SW480 (cell line): ENCODE measurements at places on chromosomes 4 and X.
A peak's percentile ranks its signal among the peaks of the same experiment; 100 is the strongest.

- peak; percentile 8 for DNase-seq
Measured at GRCh38 chr4:10063544-10064300, 42.4 kb upstream of the SLC2A9 start.

- no peak for DNase-seq
Measured at GRCh38 chr4:83728191-83728590, 192.3 kb downstream of the GPAT3 start.

DNA sequence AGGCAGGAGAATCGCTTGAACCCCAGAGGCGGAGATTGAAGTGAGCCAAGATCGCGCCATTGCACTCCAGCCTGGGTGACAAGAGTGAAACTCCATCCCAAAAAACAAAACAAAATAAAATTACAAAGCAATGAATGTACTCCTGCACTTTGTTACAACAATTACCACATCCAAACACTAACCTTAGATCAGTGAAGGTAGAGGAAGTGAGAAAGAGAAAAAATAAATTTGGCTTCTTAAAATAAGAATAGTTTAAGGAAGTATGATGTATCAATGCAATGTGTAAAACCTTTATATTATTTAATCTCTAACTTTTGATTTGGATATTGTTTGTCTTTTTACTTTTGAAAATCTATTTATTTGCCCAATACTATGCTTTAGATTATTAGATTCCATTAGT lies 21.7 kb upstream of the CSN1S1 start:
- DNase-seq = no peak

DNA sequence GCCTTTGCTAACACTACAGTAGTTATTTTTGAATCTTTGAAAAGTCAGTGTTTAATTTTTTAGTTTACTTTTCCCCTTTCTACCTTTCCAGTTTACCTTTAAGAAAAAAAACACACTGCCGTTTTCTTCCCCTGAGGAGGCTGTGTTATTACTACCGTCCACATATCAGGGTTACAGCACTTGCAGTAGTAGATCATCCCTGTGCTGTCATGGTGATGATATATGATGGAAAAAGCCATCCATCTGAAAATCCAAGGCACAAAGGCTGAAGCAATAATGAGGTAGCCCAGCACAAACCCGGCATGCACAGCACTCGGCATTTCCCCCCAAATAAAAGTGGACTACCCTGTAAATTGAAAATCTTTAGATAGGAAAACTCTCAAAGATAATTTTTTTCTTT lies 258.7 kb downstream of the CXXC4 start:
- no peak for DNase-seq

DNA sequence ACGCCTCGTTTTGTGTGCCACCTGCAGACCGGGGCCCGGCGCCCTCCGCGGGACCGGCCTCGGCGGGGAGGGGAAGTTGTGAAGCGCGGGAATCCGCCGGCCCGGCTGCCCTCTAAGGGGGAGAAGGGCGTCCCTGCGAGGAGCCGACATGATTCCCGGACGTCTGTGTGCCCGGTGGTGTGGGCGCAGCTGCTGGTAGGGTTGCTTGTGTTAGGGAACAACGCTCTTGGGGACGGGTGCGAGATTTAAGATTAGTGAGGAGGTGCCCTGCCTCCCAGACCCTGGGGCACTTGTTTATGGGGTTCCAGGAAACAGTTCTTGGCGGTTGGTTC lies 627 bp downstream of the CDKN2AIP start:
- peak; percentile 17 for DNase-seq

DNA sequence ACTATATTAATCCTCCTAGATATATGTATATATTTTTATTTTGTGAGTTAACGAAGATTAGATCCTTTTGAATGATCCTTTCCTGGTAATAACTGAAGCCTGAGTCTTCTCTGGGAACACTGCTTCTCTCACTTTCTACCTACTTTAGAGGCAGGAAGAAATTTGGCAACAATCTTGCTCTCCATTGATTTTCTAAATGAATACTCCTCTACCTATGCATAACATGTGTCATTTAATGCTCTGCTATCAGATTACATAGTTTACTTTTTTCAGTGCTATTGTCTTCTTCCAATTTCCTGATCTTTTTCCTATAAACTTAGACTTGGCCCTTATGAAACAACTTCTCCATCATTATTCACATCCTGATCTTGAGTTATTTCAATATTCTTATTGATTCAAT lies 60.4 kb upstream of the PDHA2 start:
- DNase-seq = no peak

- no peak for DNase-seq
Measured at GRCh38 chr4:101540336-101540735, 193.0 kb upstream of the PPP3CA start.

DNA sequence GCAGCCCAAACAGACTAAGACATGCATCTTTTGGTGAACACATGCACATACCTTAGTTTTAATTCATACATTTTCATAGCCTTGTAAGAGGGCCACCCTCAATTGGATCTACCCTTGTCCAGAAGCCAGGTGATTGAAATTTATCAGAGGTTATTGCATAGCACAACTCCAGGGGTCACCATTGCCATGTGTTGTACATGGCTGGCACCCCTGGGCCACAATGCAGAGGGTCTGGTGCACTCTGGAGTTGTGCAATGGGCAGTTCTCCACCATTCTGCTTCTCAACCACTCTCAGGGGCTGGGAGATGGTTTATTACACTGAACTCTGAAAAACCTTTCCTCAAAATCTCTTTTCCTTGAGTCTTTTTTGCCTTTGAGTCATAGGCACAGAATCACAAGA lies 184.4 kb upstream of the CXorf66 start:
- DNase-seq = no peak

DNA sequence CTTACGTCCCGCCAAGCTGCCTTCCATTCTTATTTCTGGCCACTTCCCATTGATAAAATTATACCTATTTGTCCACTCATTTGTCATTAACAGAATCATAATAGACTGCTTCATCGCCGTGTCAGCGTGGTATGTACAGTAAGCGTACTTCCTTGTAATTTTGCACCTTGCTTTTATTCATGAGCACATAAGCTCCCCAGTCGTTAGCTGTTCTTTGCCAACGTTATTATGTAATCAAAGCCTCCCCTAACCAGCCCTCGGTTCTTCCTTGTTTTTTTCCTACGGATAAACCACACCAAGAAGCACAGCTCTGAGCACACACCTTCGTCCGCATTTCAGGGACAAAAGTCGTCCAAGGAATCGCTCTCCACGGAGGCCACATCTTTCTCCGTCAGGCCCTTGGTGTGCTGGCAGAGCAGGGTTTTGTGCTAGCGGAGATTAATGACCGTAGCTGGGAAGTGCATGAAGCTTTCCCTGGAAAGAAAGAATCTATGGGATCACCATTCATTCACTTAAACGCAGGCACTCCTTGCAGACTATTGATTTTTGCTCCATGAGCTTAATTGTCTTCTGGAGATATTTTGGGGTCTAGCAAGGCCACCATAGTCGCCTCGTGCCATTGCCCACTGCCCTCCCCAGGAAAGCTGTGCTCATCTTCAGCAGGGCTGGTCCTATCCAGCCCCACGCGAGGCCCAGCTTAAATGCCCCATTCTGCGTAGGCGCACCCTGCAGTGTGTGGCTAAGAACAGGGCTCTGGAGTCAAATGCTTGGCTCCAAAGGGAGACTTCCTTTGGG lies 200.9 kb upstream of the PSAPL1 start:
- DNase-seq = no peak

GRCh38 chr4:48668254-48669017 lies 111.6 kb downstream of the FRYL start:
- DNase-seq = peak; percentile 23

- no peak for DNase-seq
Measured at GRCh38 chr4:8472689-8473197, 32.2 kb downstream of the TRMT44 start.

DNA sequence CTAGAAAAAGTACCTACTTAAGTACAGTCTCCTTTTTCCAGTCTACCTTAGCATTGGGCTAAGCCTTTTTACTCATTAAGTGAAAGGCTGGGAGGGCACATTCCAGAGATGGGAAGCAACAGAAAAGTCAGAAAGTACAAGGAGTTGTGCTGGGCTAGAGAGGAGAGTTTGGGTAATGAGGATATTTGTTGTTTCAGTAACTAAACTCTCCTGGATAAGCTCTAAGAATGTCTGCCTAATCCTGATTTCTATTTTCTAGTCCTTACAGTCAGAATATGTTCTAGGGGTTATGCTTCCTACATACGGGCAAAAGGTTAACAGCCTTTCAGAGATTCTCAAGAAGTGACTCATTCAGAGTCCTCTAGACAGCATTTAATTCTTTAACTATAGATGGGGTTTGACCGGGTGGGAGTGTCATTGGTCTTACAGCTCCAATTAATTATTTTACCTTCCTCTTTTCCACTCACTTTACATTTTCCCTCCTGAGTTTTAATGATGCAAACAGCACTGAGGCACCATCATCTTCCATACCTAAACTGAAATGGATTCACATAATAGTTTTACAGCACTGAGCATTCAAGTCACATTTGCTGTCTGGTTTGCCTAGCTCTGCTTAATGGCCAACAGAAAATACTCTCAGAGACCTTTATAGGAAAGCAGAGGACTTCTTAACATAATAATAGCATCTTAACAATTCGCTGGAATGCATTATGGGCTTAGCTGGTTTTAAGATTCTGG lies 42.9 kb downstream of the USP26 start:
- DNase-seq = peak; percentile 8

DNA sequence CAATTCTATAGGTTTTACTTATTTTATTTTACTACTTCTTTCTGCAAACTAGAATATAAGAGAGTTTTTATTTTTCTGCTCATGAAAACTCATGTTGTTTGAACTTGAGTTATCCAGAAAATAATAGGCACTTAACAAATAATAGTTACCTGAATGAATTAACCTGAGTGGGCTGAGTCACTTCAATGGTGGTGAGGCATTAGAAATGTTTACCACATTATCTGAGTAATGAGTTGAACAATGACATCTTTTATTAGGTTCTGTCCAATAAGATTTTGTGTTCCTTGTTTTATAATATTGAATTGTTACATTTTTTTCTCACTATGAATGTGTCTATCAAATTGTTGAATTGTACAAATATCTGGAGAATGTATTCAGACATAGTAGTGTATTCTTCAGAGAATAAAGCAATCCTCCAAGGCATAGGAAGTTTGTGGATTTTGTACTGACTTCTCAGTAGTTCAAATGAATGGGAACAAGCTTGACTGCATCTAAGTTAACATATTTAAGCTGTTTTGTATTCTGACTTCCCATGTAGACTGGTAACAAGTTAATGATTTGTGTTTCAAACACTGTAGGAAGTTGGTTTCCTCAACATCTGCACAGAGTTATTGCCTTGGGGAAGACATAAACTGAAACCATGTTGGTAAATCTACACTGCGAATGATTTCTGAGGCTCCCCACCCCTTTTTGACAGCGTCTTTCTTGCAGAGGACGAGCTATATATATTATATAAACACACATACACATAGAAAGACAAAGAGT lies 1808.9 kb upstream of the TENM3 start:
- DNase-seq = peak; percentile 9

- DNase-seq = no peak
Measured at GRCh38 chr4:82758701-82759685, 39.6 kb downstream of the SCD5 start.

DNA sequence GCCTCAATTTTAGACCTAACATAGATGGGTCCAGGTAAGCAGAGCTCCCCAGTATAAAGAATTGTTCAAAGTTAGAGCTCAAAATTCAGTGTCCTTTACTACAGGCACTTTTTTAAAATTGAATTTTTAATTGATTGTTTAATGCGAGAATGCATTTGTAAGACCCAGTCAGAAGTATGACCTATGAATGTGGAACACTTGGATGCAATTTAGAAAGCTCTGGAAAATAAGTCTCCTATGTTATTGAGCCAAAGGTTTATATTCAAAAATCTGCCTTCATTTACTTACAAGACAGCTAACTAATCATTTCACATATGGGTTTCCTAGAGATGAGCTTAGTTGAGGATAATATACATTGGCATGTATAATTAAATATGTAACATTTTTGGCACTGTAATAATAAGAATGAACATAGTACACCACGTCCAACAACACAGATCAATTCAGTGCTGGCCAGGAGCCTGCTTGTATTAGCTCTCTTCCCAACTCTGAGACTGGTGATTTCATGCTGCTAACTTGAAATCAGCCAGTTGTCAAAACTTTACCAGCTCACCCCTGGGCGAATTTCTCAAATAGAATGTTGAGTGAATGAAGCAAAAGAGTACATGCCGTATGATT lies 197.2 kb upstream of the NPY2R start:
- no peak for DNase-seq

GRCh38 chrX:15564981-15565579 lies 35.7 kb downstream of the ACE2 start:
- DNase-seq = peak; percentile 63

- peak; percentile 43 for DNase-seq
Measured at GRCh38 chr4:3765271-3766035, 732 bp upstream of the ADRA2C start.

- DNase-seq = peak; percentile 9
Measured at GRCh38 chr4:6953751-6954380, 44.2 kb downstream of the TBC1D14 start.

DNA sequence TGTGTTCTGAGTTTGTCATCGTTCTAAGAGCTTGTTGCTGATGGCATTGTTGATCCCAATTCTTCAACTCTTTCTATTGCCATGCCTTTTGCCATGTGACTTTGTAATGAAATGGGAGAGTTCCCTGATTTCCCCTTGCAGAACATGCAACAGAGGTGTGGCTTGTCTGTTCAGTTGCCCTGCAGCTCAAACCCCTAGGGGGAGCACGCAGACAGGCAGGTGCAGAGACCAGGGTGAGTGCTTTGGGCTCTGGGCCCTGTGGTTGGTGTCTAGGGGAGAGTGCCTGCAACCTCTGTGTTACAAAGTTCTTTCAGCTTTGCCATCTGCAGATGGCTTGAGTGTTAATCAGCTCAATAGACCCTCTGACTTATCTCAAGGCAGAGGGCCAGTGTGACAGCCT lies 332.7 kb downstream of the MID1IP1 start:
- peak; percentile 19 for DNase-seq

DNA sequence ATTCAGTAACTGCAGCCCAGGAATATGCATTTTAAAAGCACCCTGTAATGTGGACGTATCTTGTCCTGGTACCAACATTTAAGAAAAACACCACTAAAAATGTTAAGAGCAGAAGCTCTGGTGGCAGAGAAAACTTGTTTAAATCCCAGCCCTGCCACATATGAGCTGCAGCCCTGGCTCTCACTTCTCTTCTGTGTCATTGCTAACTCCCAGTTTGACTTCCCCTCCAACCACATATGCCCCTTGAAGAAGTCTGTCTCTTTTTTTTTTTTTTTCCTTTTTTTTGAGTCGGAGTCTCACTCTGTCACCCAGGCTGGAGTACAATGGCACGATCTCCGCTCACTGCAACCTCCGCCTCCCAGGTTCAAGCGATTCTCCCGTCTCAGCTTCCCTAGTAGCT lies 14.8 kb downstream of the LHFPL1 start:
- DNase-seq = no peak

GRCh38 chr4:101858641-101859040 lies 68.1 kb downstream of the BANK1 start:
- DNase-seq = no peak

DNA sequence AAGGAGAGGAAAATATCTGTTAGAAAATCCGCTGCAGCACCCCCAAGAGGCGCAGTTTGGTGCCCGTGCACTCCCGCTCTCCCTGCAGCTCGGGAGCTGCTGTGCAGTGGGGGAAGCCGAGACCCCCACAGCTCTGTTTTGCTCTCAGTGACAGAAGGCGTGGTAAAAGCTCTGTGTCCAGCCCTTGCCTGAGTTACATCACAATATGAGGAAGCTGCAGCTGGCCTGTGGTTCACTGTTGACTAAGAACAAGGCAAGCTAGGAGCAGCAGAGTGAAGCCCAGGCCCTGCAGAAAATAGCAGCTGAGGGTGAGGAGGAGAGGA lies 88.5 kb upstream of the ADRA2C start:
- DNase-seq = no peak

GRCh38 chr4:26331380-26331950 lies 10.7 kb downstream of the RBPJ start:
- no peak for DNase-seq
